GM18507 (cell line): ENCODE measurements at places on chromosomes 1 and 21.

GRCh38 chr21:45054227-45054926 is 20.0 kb upstream of the ADARB1 start:
- DNase-seq, result no peak

- no peak for DNase-seq
These were observed 54.3 kb upstream of the CD1D start for GRCh38 chr1:158126425-158126824.

- DNase-seq, result no peak
These were observed 3.5 kb upstream of the UBXN10 start for GRCh38 chr1:20182415-20182814.

GRCh38 chr21:35316933-35317332 is 267.8 kb upstream of the RUNX1 start:
- no peak for DNase-seq

DNA sequence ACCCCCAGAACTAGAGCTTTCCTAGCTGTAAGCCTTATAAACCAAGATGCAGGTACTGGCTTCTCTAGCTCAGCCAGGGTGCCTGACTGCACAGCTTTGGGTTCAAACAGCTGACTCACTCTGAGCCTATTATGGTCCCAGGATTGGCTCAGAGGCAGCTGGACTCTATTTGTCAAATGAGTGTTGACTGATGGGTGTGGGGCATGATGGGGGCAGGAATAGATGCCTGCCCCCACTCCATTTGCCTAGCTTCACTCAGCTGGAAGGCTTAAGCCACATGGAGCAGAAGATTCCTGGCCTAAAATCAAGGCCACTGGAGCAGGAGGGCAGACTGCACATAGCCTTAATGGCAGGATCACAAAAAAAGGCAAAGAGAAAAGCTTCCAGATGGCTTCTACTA is 90.5 kb downstream of the PIK3R3 start:
- no peak for DNase-seq

GRCh38 chr1:74481607-74482006 is 30.8 kb downstream of the LRRC53 start:
- no peak for DNase-seq

DNA sequence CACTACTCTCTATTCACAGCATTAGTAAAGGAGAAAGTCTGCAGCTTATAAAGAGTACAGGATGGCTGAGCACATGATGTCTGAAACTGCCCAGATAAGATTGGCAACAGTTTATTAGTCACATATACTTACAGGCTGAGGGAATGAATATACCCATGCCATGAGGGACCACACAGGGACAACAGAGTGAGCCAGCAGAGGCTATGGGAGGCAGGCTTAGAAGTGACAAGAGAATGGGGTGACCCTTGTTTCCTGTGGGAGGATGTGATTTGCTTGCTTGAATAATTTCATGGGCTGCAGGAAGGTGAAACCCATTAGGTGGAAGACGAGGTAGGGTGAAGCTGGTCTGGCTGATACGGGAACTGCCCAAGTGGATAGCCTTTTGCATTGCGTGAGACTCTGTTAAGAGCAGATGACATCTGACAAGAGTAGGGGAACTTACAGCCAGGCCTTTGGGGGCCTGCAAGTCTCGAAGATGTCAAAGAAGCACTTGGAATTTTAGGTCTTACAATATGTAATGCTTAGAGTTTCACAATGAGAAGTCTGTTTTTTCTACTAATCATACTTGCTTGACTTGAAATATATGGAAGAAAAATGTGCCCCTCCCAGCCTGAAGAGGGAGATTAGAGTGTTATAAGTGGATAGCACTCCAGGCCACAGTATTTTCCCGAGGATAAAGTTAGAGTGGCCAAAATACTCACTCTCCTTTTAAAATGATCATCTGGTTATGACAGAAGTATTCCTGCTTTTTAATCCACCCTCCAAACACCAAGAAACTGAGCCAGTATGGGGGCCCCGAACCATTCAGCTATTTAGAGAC is 34.6 kb upstream of the TNFSF4 start:
- DNase-seq, result no peak

DNA sequence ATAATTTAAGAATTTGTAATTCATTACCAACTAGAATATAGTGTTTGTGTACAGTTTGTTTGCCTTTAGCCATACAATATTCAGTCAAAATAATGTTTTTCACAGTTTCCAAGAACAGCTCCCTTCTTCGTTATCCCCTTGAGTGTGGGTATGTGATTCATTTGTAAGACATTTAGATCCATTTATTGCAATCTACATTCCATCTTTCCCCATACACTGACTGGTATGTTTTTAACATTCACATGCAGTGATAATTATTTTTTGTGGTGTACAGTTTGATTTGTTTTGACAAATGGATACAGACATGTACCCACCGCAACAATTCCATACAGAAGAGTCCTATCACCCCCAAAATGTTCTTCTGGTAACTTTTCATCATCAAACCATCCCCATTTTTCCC is 589.1 kb upstream of the ADAMTS5 start:
- DNase-seq, result no peak

DNA sequence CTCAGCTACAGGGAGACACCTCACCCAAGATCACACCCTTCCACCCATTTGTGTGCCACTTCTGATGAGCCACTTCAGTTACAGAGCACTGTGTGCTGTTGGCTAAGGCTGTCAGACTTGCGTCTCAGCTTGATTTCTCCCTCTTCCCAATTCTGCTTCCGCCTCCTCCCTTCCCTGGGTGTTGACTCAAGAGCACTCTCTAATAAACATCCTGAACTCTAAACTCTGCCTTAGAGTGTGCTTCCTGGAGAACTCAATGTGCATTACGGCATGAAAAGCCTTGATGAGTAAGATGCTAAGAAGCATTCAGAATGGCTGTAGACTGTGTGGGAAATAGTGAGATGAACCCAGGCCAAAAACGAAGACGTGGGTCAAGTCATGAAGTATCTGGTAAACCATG is 54.9 kb upstream of the S1PR1 start:
- DNase-seq, result no peak

- DNase-seq, result no peak
These were observed 77.1 kb downstream of the CD247 start for GRCh38 chr1:167441222-167441621.

GRCh38 chr1:184945029-184945428 is 29.3 kb downstream of the NIBAN1 start:
- DNase-seq, result peak; percentile 18

DNA sequence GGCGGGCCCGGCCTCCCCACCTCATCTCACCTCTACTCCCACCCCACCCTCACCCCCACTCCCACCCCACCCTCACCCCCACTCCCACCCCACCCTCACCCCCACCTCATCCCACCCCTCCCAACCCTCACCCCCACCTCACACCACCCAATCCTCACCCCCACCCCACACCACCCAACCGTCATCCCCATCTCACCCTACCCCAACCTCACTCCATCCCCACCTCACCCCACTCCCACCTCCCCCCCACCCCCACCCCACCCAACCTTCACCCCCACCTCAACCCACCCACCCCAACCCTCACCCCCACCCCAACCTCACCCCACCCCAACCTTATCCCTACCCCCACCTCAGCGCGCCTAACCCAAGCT is 13.4 kb downstream of the A3GALT2 start:
- DNase-seq, result no peak

DNA sequence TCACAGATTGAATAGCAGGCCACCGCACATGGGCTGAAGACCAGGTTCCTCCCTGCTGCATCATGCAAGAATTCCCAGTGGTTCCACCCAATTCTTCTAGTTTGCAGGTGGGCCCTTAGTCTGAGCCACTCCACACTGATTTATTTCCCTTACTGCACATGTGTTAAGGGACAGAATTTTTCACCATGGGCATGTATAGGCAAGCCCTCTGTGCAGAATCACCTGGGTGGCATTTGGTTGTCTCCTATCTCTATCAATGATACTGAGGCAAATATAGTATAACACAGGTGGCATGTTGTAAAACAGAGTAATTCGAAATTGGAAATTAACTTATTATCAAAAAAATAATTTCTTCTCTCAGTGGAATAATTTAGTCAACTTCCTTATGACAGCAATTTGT is 1892.4 kb downstream of the NCAM2 start:
- DNase-seq, result no peak

- DNase-seq, result no peak
These were observed 124.4 kb upstream of the CACYBP start for GRCh38 chr1:174875306-174875705.

DNA sequence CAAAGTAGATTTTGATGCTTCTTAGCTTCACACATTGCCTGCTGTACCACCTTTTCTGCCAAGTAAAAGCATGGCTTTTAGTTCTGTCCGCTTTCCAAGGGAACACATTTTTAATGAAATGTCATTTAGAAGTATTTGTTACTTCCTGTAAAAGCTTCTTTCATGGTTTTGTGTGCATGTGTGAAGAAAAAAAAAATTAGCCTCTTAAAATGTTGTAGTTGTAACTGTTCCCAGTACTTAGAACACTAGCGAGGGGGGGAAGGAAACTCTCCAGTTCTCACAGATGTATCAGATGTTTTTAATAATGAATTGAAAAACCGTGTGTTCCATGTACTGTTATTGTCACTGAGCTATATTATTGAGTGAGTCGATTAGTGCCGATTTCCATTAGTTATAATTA is 568.3 kb upstream of the ADGRL2 start:
- DNase-seq, result no peak

DNA sequence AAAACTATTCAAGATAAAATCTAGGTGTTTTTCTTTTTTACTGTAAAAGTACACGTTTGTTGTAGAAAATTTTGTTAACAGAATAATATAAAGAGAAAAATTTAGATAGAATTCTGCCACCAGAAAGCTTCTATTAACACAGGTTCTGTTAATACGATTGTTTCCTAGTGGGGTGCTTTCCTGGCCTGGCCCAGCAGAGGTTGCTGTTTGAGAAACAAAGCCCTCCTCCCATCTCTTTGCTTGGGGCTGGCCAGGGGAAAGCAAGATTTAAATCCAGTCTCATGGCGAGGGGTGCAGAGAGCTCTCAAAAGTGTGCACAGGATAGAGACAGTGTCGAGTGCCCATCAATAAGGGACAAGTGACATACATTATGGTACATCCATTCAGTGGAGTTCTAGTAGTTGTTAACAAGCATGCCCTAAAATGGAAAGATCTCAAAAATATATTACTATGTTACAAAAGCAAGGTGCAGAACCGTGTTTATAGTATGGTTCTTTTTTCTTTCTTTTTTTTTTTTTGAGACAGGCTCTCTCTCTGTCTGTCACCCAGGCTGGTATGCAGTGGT is 14.6 kb upstream of the ACBD3 start:
- no peak for DNase-seq

DNA sequence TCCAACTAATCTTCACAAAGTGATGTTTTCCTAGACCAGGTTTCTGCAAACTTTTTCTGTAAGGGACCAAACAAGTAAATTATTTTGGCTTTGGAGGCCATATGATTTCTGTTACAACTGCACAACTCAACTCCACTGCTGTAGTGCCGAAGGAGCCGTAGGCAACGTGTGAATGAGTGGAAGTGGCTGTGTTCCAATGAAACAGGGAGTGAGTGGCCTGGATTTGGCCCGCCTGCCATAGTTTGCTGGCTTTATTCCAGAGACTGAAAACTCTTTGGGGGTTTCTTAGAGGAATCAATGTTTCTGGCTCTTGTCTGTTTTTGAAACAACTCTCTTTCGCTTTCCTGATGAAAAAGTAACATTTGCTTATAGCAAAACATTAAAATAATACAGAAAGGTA is 12.6 kb upstream of the ACTL8 start:
- DNase-seq, result no peak

- DNase-seq, result no peak
These were observed 23.6 kb upstream of the SLC35D1 start for GRCh38 chr1:67077593-67077992.

DNA sequence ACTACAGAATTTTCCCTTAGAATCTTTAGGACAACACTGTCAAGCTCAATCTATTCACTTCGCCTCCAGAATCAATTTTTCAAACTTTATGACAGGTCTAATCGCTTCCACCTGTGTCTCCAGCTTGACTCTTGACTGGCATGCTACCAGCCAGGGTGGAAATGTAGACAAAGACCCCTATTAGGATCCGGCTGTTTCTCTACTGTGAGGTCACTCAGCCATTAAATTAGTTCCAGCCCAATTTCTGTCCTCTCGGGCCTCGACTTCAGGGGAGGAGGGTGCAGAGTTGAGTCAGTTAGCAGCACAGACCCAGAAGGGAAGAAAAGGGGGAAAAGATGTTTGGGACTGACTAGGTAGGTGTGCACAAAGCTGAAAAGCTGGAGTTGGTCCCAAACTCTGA is 78.5 kb downstream of the HLCS start:
- DNase-seq, result no peak

GRCh38 chr1:53562981-53563379 is 103.8 kb downstream of the DMRTB1 start:
- DNase-seq, result no peak

DNA sequence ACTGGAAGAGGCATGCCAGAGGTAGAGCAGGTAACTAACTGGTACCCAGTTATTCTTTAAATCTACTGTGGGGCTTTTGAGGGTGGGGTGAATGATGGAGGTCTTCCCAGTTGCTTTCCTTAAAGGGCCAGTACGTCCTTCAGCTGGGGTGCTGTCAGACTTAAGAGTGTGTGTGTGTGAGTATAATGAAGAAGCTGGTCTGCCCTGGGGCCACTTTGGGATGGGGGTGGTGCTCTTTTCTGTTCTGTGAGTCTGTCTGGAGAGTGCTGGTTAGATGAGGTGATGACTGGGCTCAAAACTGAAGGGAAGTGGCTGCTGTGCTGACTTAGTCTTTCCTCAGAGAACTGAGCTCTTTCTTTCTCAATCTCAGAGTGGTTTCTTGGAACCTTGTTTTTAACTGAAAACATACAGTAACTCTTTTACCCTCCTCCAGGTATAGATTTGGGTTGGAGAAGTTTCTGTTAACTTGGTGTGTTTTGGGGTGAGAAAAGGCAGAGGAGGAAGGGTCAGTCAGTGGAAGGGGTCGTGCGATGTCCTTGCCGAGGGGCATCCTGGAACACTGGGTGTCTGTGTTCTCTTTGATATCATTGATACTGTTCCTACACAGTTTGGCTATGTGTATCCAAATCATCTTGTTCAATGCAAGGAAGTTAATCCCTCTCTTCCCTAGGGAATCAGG is 746 bp downstream of the MACF1 start:
- no peak for DNase-seq

- no peak for DNase-seq
These were observed 8.1 kb downstream of the CELA2B start for GRCh38 chr1:15483971-15484370.

DNA sequence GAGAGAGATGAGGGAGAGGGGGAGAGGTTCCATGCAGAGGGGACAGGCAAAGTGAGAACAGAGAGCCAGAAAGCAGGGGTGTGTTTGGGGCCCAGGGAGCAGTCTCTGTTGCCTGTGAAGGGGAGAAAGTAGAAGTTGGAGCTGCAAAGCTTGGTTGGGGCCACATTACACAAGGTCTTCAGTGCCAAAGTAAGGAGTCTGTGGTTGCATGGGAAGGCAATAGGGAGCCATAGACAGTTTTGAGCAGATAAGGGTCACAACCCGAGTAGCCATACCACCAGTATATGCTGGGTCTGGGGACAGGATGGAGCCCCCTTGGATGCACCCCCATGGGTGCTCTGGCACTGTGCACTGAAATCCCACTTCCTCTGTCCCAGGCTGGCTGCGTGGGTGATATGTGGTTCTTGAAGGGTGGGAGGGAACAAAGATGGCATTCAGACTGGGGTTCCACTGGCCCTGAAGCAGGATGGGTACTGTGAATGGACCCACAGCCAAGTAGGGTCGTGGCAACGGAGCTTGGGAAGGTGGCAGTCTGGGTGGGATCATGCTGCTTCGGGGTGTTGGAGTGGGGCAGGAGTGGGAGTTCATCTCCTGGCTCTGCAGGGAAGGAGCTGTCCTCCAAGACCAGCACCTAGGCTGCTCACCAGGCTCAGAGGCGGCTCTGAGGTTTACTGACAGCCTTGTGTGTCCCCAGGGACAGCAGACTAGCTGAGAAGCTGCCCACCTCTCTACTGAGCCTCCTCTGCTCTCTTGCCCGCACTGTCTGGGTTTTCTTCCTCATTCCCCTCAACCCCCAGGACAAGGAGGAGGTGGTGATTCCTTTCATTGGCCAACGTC is 12.1 kb downstream of the DRAXIN start:
- DNase-seq, result no peak
